Cortex of kidney (tissue), 1 donor: ENCODE measurements at places on chromosomes 13 and 19.

DNA sequence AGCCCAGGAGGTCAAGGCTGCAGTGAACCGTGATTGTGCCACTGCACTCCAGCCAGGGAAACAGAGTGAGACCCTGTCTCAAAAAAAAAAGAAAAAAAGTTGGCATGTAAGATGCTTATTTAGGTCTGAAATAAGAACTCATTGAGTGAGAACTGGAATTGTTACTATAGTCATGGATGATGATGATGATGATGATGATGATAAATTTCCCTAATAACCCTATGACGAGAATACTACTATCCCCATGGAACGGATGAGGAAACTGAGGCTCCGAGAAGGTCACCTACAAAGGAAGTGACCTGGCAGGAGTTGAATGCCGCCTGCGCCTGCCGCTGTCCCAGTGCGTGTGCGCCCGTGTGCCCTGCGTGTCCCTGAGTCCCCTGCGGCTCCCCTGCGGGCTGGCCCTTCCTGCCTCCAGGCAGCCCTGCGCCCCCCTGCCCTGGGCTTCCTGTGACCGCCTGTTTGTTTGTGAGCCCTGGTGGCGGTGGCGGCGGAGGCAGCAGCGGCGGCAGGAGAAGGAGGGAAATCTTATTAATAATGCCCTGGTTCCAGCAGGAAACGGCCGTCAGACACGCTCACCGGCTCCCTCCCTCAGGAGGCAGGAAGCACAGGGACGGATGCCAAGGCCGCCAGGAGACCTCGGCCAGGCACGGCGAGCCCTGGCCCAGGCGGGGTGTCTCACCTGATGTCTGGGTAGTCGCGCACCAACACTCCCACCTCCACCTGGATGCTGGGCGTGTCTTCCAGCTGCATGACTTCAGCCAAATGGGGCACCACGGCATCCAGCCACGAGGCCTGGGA, 29.6 kb downstream of the EXOC3L2 start:
- DNase-seq, result no peak

DNA sequence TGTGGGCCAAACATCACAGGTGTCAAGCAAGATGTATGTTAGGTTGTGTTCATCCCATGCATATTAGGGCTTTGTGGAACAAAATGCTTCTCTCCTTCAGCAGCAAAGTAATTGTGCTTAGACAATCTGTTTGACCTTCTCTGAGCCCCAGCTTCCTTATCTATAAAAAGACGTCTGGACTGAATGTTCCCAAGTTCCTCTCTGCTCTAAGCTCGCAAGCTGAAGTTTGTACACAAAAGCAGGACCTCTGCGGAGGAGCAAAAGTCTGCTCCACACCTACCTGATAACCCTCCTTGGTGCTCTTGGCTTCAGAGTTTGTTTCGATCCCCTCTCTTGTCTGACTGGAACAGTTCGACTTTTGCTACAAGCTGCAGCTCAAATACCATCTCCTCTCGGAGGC, 95.7 kb upstream of the UBL3 start:
- DNase-seq, result no peak

DNA sequence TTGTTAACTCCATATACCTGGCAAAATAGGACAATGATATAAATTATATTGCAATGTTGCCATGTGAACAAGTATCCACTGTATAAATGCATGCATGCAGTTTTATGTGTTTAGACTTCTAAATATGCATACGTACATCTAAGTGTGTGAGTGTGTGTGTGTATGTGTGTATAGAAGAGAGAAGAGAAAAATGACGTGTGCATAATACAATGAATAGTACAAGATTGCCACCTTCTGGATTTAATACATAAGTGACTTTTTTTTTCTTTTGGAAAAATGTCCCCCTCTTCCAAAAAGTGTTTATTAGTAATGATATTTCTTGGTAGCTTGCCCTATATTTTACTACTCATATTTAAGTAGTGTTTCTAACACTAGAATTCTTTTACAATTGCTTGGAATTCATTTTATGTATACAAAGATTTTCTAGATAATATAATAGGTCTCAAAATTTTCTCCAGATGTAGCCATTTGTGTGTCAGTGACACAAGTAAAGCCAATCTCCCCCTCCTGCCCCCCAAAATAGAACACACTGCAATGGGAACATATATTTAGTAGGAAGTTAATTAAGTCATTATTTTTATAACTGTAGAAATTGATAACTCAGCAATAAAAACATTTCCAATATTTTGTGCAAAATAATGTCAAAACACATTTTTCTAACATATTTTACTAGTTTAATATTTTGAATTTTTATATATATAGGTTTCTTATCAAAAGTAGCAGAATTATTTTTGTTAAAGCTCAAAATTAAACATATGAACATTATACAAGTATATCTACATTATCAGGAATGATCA, 783.3 kb upstream of the ATXN8OS start:
- no peak for DNase-seq

- no peak for DNase-seq
Observed at GRCh38 chr13:60836821-60837220, 439.8 kb downstream of the TDRD3 start.

- DNase-seq, result no peak
Observed at GRCh38 chr19:15297416-15298224, 34.7 kb downstream of the BRD4 start.

- DNase-seq, result no peak
Observed at GRCh38 chr19:8148410-8149260, 757 bp downstream of the FBN3 start.

DNA sequence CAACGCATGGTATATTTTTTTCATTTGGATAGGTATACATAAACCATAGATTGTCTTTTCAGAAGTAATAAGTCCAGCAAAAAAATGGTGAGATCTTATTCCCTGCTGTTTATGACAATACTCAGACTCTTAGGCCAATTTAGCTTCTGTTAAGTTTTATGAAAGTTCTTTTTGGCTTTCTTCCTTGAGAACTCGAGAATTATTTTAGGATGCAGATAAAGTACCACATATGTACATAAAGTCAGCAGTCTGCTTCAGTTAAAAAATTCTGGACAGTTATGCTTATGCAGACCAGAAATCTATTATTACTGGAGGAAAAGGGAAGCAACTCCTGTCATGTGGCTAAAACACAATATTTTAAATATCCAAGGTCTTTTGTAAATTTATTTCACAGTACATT, 422.9 kb downstream of the GPC6 start:
- no peak for DNase-seq

DNA sequence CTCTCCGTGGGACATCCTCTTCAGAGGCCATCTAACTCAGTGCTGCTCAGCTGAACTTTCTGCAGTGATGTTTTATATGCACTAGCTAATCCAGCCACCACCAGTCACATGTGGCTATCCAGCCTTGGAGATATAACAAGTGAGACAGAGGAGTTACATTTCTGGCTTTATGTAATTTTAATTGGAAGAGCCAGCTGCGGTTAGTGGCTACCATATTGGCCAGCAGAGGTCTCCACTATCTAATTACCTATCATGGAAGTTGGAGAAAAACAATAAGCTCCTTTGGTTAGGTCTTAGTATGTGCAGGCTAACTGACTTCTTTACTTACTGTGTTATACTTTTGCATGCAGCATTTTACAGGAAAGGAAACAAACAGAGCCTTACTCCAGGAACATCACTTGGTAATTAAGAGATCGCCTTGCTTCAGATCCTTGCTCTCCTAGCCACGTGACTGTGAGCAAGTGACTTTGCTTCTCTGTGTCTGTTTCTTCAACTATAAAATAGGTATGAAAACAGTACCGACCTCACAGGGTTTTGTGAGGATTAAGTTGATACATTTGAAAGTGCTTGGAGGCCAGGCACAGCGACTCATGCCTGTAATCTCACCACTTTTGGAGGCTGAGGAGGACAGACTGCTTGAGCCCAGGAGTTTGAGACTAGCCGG, 1.6 kb upstream of the KLK10 start:
- no peak for DNase-seq

- no peak for DNase-seq
Observed at GRCh38 chr19:4186087-4186993, 3.9 kb downstream of the ANKRD24 start.

GRCh38 chr19:56119582-56119978, 1.5 kb downstream of the ZNF787 start:
- DNase-seq, result no peak
